Urothelium cell line (cell line): ENCODE measurements at places on chromosomes 1 and 21.

DNA sequence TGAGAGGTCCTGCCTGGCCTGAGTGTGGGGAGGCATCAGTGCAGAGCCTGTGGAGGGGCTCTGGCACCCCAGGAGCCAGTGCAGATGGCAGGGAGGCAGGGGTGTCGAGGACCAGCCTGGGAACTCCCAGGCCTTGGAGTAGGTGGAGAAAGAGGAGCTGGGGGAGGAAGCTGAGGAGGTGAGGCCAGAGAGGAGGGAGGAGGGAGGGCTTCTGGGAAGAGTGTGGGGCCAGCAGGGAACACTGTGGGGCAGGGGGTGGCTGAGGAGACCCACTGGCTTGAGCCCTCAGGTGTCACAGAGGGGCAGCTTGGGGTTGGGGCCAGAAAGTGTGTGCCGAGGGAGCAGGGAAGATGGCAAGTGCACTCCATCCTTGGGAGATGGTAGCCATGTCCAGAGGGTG, 3.8 kb downstream of the COQ8A start:
- DNase-seq, result no peak

GRCh38 chr1:910881-911721, 12.6 kb upstream of the SAMD11 start:
- no peak for DNase-seq

- no peak for DNase-seq
Observed at GRCh38 chr1:67793562-67793961, 39.7 kb downstream of the GNG12 start.

DNA sequence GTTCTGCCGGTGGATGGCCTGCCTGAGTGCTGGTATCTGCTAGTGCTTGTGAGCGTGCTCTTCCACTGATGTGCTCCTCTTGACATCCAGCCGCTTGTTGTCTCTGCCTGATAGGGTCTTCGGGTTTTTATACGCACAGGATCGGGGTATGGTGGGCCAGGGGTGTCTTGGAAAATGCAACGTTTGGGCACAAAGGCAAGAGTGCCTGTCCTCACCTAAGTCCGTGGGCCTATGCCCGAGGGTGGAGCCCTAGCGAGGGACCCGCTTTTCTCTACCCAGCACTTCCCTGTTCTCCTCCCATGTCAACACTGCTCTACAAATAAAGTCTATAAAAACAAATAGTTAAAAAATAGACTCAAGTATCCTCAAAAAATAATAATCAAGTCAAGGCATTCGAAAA, 1007.8 kb downstream of the PLA2G4A start:
- no peak for DNase-seq

DNA sequence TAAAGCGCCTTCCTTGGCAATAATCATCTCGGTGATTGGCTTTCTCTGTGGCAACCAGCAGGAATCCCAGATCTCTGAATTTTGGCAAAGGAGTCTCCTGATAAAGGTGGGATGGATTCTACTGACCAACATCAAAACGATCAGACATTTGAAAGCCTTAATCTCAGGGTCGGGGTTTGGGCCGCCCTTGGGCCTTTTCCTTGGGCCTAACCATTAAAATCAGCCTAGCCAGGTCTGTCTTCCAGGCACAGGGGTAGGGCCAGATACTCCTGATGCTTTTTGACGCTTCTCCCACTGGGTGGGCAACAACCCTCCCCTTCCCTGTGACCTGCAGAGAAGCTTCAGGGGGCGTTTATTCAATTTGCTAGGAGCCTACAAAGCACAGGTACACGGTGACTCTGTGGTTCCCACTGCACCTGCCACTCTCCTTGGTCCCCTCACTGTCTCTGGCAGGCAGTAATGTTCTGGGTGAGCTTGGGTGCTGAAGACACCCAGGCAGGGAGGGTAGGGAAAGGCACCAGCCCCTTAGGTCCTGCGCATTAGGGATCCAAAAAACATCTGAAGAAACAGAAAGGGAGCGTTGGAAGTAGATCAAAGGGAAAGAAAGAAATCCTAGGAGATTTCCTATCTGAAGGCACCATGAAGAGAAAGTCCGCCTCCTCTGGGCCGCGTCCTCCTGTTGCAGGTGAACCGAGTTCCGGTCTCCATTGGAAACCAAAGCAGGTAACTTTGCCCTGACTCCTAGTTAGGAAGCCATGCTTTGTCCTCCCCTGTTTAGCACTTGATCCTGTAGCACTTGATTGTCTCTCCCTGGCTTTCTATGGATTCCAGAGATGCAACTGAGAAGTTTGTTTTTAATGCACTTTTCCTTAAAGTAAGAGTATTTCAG, 12.3 kb downstream of the RNU1-2 start:
- no peak for DNase-seq

GRCh38 chr1:236391008-236391407, 3.1 kb upstream of the EDARADD start:
- no peak for DNase-seq

DNA sequence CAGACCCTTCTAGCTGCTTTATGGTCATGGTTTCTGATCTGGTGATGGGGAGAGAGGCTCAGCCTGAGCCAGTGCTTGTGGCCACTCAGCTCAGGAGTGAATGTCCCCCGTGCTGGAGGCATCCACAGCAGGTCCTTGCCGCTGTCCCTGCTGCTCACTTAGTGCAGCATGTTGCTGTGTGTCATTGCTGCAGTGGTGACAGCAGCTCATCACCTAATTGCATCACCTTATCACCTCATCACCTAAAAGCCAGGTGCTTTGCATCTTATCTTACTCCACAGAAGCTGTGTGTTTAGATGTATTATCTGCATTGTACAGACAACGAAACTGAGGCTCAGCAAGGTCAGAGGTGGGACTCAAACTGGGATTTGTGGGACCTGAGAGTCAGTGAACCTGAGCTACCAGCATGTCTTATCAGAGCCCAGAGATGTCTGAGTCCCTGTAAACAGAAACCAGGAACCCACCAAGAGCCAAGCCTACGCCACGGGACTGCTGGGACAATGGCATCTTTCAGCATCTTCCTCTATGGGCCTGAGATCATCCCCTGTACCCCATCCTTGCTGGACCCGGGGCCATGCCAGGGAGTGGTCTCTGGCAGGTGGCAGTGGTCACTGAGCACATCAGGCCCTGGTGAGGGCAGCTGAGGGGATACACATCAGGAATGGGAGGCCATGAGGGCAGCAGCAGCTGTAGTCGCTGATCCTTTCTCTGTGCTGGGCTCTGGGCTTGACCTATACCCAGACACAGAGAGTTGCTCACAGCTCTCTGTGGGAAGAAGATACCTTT, 6.5 kb downstream of the PODN start:
- no peak for DNase-seq

DNA sequence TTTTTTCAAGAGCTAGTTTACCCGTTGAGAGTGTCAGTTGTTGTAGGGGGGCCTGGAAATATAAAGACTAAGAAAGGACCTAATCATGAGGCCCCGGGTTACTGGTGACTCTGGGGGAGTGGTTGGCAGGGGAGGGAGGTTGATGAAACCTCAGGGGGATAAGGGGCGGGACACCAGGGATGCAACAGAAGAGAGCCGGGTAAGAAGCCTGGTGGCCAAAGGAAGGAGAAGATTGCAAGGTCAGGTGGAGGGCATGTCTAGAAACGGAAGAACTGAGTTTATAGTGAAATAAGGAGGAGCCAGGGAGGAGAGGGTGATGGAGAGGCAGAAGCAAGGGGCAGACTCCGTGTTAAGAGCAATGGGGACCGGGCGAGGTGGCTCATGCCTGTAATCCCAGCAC, 12.5 kb upstream of the SPOCD1 start:
- DNase-seq, result no peak
